Stimulated activated CD4-positive, alpha-beta T cell treated with anti-CD3 and anti-CD28 coated beads, Interleukin-2, amount 100 ng/mL, for 4 hours (primary cell): ENCODE measurements at places on chromosomes 1 and 21.

- no peak for DNase-seq
Observed at GRCh38 chr21:36567216-36567885, 87.4 kb upstream of the CLDN14 start.

GRCh38 chr1:33056426-33056825 is 19.7 kb upstream of the AK2 start:
- DNase-seq: no peak

DNA sequence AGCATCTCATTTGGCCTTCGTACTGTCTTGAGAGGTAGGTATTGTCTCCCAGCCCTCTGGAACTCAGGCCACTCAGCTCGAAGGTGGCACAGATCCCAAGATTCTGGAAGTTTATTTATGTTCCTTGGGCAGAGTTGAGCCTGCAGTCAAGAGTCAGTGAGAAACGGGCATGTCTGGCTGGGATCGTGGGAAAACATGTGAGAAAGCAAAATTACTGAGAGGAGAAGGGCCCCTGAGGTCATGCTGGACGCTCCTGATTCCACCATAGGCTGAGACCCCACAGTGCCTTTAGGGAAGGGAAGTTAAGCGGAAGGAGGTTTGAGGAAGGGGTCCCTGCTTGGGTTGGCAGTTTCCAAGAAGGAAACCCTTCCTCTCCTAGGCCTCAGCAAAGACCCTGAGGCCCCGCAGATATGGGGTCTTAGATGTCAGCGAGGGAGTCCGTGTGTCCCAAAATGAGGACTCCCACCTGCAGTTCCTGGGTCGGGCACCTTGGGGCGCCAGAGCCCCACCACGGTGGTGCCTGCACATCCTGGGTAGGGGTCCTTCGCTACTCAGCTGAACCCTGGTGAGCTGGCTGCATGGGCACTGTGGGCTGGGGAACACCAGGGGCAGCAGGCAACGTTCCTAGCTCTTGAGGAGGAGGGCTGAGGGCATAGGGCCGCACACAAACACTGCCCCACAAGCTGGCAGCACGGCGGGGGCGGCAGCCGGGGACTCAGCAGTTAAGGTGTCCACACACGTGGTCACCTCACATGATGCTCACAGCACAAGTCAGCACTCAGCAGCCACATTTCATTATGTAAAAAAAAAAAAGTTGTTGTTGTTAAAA is 12.3 kb upstream of the SEMA4A start:
- DNase-seq: no peak

DNA sequence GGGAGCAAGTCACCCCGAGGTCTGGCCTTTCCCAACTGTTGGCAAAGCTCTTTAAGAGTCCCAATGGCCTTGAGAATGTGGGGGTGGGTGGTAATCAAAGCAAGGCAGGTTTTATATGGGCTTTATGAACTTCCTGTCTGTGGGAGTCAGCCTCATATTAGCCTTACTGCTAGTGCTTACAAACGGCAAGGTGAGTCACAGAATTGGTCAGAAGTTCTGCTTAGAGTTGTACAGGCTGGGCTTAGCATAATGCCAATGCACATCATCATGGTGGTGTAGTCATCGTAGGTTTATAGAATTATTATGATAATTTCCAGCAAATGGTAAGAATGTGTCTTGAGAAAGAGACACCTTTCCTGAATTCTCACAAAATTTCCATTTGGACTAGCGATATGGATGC is 192.7 kb upstream of the KIAA0040 start:
- DNase-seq: no peak

- DNase-seq: no peak
Observed at GRCh38 chr1:180918519-180918918, 5.8 kb downstream of the KIAA1614 start.

DNA sequence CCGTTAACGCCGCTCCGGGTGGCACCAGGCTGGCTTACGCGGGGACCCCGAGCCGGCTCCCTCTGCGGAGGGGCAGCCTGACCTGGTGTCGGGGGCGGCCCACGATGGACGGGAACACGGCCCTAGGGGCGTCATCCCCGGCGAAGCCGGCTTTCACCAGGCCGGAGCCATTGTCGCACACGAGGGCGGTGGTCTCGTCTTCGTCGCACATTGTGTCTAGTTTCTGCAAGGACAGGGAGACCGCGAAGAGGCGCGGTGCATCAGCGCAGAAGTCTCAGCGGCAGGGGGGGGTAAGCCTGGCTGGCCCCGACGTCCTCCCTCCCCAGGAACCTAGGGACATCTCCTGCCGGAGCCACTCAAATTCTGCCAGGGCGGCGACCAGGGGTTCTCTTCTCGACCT is 989 bp downstream of the ACTA1 start:
- DNase-seq: no peak

DNA sequence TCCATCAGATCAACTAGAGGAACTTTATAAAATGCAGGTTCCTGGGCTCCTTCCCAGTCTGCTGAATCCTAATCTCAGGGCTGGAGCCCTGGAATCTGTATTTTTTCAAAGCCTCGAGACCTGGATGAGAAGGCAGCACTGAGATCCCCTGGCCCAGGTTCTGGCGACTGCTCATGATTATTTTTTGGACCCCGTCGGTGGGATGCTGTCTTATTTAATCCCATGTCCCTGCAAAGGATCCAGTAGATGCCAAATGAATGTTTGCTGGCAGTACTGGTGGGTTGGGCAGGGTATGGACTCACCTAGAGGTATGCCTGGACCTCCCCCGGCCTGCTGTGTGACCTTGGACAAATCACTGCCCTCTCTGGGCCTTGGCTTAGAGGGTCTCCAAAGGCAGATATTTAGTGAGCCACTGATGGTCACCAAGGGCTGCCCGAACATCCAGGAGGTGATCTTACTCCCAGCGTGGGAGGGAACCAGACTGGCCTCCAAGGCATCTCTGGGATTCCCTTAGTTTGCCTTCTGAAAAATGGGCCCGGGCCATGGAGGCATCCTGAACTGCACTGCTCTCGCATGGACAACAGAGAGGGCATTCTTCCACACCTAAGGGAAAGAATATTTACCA is 91.6 kb upstream of the RUNX3 start:
- DNase-seq: no peak

- DNase-seq: no peak
Observed at GRCh38 chr1:86992861-86993260, 78.4 kb downstream of the HS2ST1 start.

DNA sequence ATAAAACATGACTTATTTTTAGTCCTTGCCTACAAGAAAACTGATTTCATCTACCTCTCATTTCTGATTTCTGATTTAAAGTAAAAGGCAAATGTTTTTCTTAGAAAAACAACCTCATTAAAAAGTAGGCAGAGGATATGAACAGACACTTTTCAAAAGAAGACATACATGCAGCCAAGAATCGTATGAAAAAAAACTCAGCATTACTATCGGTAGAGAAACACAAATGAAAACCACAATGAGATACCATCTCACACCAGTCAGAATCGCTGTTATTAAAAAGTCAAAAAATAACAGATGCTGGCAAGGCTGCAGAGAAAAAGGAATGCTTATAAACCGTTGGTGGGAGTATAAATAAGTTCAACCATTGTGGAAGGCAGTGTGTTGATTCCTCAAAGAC is 16.2 kb downstream of the ODR4 start:
- no peak for DNase-seq

DNA sequence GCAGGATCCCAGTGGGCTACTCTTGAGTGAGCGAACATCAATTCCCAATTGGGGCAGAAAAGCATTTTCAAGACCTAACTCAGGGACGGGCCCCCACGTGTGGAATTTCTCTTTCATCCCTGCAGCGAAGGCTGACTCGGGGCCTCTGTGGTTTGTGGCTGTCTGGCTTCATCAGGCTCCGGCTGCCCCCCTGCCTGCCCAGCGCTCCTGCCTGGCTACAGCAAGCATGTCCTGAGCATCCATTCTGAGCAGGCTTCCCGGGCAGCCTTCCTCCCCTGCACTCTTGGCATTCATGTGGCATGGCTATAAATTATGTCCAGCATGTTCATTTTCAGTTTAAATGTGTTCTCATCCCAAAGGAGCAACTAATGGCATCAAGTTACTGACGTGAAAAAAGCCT is 588.1 kb downstream of the KIF26B start:
- DNase-seq: no peak

GRCh38 chr1:31759298-31760023 is 4.7 kb downstream of the ADGRB2 start:
- no peak for DNase-seq

- DNase-seq: no peak
Observed at GRCh38 chr1:217674028-217674729, 43.0 kb downstream of the SPATA17 start.

DNA sequence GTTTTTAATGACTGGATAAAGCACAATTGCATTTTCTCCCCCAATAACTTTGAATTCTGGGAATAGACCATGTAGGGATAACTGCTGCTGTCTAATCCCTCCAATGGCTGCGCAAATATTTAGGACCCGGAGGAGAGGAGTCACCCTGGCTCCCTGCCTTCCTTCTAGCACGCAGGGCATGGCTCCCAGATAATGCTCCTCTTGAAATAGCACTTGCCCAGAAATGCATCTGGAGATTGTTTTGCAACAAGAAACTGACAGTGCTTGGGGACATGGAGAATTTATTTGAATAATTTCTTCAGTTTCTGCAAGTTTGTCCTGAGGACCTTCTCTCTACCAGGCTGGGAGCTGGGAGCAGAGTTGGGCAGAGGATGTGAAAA is 83.5 kb downstream of the MAN1C1 start:
- no peak for DNase-seq

DNA sequence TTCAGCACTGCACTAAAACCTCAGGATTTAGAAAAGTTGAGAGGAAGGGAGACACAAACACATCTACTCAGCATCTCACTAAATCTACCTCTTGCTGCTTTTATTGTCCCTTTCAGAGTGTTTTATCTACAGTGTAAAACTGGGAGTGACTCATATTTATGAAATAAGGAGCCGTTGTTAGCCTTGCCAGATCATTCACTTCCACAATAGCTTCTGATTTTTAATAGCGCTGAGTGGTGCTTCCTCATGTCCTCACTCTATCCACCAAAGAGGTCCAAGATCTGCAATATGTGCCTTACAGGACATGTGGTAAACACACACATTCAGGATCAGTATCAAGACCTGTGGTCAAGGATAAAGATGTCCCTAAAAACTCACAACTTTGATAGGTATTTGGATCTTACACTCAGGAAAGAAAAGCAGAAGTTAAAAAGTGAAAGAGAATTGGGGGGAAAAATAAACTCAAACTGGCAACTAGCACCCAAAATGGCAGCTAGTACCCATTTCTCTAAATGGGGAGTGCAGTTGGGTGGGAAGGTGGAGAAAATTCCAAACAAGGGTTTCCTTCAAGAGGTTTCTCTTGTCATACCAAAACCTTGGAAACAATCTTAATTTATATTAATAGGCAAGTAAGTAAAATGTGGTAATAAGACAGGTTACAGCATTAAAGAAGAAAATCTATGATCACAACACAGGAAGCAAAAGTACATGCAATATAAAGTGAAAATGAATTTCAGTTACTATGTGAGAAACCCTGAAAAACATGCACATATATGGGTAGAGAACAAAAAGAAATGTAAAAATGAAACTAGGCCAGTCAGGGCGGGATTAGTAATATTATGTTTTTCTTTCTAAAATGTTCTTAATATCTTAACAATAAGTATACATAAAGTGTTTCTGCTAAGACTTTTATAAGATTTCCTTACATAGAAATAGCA is 15.9 kb downstream of the DUSP10 start:
- DNase-seq: no peak
